ENCODE measurements at places on chromosomes 16 and 17.

GRCh38 chr17:1703063-1703462 lies 7.1 kb downstream of the TLCD2 start:
- no peak for DNase-seq

- no peak for DNase-seq
These were observed 68.8 kb downstream of the RMI2 start for GRCh38 chr16:11413907-11414595.

DNA sequence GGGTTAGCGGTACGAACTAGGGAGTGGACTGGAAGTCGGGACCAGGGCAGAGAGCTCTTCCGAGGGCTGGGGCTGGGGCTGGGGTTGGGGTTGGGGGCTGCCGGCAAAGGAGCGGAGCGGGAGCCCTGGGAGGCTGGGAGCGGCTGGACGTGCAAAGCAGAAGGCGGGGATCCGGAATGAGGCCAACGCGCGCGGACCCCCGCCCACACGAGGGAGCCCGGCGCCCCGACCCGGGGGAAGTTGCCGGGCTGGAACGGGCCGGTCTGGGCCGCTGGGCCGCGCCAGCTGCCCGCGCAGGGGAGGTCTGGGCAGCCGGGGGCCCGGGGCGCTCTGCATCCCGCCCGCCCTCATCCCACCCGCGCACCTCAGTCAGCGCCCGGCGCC lies 323 bp downstream of the ST3GAL2 start:
- DNase-seq, result no peak

- DNase-seq, result no peak
These were observed 15.7 kb downstream of the ADCY7 start for GRCh38 chr16:50282010-50282538.

- no peak for DNase-seq
These were observed 138.5 kb upstream of the TBX2 start for GRCh38 chr17:61261001-61261637.

DNA sequence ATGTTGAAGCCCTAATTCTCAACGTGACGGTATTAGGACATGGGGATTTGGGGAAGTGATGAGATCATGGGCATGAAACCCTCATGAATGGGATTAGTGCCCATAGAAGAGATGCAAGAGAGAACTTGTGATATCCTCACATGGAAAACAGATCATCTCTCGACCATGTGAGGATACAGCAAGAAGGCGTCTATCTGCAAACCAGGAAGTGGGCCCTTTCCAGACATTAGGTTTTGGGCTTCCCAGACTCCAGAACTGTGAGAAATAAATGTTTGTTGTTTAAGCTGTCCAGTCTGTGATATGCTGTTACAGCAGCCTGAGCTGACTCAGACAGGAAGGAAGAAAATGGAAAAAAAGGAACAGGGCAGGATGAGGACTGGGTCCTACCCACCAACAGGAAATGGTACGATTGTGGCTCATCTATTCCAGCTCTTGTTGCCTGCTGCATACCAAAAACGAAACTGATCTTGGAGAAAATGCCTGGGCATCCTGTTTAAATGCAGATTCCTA lies 21.9 kb upstream of the SSTR2 start:
- DNase-seq, result no peak

- DNase-seq, result no peak
These were observed 389.0 kb downstream of the MAF start for GRCh38 chr16:79211586-79211985.

GRCh38 chr17:68616334-68616733 lies 15.2 kb upstream of the FAM20A start:
- no peak for DNase-seq

DNA sequence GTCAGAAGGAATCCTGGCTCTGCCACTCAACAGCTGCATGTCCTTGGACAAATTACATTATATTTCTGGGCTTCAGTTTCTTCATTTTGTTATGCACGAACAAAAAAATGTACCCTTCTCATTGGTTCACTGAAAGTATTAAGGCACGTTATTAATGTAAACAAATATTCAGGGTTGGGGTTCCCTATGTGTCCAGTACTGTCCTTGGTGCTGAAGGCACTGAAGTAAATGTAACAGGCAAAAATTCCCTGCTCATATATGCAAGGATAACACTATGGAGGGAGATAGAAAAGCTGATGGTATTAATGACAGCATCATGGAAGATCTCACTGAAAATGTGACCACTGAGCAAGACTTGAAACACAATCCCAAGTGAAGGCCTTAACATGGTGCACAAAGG lies 386.6 kb downstream of the XYLT1 start:
- DNase-seq, result no peak

GRCh38 chr17:10270258-10270657 lies 71.9 kb upstream of the GAS7 start:
- no peak for DNase-seq

DNA sequence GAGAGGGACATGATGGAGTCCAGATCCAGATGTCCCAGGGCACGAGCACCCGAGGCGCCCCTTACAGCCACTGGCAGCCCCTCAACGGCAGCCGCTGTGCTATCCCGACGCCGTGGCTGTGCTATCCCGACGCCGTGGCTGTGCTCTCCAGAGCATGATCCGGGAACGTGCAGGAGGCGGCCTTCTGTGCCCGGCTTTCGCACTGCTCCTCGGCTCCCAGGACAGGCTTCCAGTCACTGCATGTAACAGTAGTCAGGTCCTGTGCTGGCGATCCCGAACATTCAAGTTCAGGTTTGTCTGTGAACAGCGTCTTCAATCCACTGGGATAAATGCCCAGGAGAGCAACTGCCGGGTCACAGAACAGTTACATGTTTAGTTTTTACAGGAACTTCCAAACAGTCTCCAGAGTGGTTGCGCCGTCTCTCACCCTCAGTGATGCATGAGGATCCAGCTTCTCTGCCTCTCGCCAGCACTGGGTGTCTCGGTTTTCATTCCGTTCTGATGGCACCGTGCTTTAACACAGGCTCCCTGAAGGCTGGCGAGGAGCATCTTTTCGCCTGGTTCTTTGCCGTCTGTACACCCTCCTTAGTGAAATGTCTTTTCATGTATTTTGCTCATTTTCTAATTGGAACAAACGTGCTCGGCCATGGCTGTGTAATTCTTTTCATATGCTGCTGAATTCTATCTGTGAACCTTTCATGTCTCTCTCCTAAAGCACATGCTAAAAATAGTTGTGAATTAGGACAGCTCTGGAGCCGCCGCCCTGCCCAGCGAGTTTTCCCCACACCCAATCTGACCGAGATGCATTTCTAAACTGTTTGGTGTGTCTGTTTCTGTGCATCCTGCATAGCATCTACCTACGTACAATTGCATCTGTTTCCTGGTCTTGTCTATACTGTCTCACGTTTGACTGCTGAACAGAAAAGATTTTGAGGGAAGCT lies 72.6 kb upstream of the METRNL start:
- no peak for DNase-seq

- DNase-seq, result no peak
These were observed 8.2 kb downstream of the HSD3B7 start for GRCh38 chr16:30992931-30993816.

DNA sequence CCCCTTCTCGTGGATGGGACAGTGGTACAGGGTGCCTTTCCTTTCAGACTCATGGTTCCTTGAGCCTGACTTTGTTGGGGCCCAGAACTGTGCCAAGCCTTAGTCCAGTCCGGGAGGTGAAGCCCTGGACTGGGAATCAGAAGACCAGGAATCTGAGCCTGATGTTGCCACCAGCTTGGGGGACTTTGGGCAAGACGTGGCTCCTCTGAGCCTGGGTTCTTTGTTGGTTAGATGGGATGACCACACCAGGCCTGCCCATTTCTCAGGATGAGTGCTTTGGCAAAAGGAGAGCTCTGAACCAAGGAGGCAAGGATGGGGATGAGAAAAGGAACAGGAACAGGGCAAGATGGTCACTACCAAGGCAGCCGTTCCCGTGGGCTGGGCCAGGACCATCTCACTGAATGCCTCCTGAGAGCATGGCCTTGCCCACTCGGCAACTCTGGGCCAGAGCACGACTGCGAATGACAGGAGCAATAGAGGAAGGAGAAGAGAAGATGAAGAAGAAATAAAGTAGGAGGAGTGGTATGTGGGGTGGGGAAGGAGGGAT lies 32.5 kb downstream of the PITPNM3 start:
- DNase-seq, result no peak
